ENCODE measurements at places on chromosomes 6 and 20.

GRCh38 chr20:38791940-38792339 lies 13.6 kb upstream of the PPP1R16B start:
- DNase-seq: no peak

- DNase-seq: no peak
Observed at GRCh38 chr6:140845701-140846100, 1287.0 kb upstream of the GJE1 start.

GRCh38 chr20:23596579-23597250 lies 9.0 kb downstream of the CST9 start:
- DNase-seq: no peak

DNA sequence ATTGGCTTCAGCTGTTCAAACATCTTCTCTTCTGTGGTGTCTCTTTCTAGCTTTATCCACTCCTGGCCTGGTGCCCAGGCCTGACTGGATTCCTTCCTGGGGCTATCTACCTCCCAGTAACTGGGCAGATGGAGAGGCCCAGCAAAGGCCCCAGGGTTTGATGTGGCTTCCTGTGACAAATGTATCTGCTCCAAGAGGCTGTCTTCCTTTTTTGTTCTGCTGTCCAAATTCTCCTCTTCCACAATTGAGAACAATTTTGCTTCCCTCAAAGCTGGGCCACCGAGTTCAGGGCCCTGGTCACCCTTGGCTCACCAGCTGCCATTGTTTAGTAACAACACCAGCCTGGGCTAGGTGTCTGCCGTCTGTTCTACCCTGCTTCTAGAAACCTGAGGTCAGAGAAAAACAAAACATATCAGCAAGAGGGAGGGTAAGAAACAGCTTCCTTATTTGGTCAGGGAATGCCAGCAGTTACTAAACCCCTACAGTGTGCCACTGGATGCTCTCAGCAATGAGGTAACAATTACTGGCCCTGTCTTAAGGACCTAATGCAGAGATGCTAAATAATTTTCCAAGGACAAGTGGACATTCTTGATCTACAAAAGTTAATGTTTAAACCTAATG lies 3.9 kb downstream of the ZFP57 start:
- DNase-seq: no peak

GRCh38 chr6:150006961-150007464 lies 18.3 kb downstream of the RAET1L start:
- DNase-seq: no peak

GRCh38 chr6:80959034-80959433 lies 793.4 kb downstream of the TENT5A start:
- DNase-seq: no peak

DNA sequence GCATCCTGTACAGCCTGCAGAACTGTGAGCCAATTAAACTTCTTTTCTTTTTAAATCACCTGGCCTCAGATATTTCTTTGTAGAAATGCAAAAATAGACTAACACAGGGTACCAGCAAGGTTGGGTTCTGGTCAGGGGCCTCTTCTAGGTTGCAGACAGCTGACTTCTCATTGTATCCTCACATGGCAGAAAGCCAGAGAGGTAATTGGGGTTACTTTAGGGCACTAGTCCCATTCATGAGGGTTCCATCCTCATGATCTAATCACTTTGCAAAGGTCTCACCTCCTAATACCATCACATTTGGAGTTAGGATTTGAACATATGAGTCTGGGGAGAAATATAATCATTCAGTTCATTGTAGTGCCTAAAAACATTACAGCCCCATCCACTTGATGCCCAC lies 101.5 kb downstream of the LCA5 start:
- no peak for DNase-seq

DNA sequence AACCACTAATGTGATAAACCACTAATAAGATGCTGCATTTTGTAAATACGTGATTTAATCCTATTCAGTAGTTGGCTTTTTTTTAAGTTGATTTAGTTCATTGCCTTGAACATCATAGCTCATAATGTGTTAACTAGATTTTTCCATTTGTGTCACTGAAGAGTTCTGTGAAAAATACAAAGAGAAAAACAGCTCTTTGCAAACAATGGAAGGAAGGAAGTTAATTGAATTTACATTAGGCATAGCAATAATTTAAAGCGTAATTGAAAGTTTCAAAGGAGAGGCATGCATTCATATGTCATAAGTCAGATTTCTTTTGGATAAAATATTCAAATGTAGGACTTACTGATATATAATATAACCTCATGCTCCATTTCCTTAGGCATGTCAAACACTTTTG lies 102.3 kb downstream of the TBC1D7 start:
- no peak for DNase-seq

DNA sequence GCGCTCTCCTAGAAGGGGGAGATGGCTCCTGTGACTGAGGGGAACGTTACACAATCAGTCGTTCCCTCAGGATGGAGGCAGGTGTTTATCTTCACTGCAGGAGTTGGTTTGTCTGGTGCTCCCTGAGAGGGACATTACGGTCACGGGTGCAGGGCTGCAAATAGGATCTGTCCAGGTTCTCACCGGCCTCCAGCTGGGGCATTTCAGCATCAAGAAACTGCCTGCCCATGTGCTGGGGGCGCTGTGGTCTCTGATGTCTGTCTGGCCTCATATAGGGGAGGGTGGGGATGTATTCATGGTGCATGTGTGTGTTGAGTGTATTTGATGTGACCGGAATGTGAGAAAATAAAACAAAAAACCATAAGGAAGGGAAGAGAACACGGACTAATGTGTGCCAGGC lies 77.1 kb downstream of the TBC1D7 start:
- DNase-seq: no peak

DNA sequence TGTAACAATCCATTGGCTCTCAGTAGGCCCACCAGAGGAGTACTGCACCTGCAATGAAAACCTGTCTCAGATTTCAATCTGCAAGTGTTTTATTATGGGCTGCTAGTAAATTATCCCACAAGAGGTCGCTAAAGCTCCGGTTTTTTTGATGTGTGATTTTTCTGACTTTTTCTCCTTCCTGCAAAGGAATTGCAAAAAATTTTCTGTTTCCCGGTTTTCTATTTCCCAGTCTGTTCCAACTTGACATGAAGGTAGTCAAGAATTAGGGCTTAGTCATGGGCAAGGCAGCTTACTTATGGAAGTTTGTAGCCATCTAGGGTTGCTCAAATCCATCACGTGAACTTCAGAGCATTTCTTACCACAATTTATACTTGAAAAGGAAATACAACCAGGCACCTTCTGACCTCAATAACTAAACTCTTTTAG lies 38.5 kb upstream of the AHI1 start:
- no peak for DNase-seq

DNA sequence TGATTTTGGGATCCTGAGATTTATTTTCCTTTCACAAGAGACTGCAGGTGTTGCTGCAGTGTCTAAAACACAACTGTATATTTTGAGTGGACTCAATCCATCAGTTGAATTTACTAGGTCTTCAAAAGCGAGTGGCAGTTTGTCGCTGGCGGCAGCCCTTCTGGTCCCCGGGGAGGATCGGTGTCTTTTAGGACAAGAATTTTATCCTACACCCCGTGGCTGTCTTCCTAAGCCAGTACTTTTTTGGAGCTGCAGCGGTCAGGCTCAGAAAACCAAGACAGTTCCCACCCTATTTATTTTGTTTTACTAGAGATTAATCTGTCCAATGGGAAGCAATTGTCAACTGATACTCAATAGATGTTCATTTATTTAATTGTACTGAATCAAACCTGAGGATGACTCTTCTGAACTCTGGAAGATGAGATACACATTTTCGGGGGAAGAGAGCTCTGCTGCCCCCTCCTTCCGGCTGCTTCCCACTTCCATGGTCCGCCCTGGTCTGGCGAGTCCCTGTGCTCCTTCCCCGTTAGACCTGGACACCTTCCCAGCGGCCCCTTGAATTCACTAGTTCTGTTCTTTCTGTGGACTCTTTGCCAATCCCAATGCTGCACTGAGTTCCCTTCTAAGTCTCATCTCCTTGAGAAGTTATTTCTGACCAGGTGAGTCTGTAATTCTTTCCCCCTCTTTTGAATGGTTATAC lies 90.6 kb downstream of the ERMARD start:
- no peak for DNase-seq

- no peak for DNase-seq
Observed at GRCh38 chr6:170057961-170058877, 232.7 kb downstream of the DLL1 start.

- no peak for DNase-seq
Observed at GRCh38 chr6:121236984-121237383, 97.3 kb downstream of the TBC1D32 start.

GRCh38 chr20:2873747-2874041 lies 413 bp downstream of the PTPRA start:
- no peak for DNase-seq

DNA sequence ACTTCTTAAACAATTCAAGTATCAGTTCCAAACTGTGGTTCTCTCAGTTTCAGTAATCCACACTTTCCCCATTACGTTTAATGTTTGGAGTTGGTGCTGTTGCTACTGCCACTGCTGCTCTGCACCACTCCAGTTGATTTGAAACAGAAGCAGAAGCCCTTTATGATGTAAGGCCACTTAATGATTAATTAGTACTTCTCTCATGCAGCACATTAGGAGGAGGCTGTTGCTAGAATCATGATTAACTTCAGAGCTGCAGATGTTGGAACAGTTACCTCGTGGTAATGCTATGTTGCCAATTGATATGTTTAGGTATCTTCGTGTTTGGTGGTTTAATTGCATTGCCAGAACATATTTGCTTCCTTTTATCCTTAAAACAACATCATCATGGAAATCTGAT lies 986.2 kb upstream of the CITED2 start:
- no peak for DNase-seq

GRCh38 chr6:155466539-155466938 lies 10.9 kb upstream of the NOX3 start:
- DNase-seq: no peak

DNA sequence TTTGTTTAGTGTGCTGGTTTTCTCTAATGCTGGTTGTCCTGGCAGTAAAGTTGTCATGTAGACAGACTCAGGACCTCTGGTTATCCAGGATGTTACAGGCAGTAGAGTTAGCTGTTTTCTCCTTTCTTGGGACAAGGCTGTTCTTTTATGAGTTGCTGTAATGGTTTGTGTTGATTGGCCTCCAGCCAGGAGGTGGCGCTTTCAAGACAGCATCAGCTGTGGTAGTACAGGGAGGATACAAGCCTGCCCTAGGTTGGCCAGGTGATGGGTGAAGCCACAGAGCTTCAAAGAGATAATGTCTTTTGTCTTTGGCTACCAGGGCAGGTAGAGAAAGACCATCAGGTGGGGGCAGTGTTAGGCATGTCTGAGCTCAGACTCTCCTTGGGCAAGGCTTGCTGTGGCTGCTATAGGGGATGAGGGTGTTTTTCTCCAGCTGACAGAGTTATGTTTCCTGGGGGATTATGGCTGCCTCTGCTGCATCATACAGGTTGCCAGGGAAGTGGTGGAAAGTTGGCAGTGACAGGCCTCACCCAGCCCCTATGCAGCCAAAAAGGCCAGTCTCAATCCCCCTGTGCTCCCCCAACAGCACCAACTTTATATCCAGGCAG lies 127.2 kb upstream of the TAB2 start:
- peak; percentile 26 for DNase-seq

DNA sequence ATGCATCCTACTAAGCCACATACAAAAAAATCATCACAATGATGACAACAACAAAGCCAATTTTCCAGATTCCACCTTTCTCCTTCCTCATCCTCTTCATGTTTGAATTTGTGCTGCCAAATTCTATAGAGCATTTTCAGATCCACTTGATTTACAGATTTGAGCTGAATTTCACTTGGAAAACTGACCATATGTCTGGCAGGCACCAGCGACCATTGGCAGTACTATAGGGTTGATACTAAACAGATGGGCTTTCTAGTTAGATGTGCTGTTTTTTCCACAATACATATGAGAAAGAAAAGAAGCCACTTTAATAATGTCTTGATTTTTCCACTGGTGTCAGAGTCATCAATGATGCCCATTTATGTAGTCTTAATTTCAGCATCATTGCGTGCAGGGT lies 127.0 kb downstream of the PHACTR3 start:
- DNase-seq: no peak

GRCh38 chr6:121590438-121590837 lies 155.0 kb downstream of the GJA1 start:
- no peak for DNase-seq

DNA sequence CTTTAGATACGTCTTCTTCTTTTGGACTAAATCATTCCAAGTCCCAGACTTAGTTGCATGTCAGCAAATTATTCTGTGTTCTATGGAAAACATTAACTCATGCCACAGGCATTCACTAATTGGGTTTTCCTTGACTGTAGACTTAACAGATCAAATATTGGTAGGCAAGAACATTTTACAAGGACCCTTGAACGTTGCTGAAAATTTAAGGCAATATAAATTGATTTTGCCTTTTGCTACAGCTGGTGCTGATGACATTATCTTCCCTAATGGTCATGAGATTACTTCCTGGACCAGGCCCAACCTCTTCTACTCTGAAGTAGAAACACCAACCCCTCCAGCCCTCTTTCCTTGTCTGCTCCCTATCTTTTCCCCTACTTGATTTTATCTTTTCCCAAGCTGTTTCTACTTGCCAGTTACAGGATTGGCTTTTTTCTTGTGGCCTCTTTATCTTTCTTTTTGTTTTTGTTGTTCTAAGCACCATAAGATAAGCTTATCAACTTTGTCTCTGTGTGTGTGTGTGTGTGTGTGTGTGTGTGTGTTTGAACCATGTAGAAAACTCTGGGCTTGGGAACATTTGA lies 514.0 kb upstream of the SOX4 start:
- no peak for DNase-seq

GRCh38 chr20:57553376-57554018 lies 7.4 kb upstream of the PCK1 start:
- DNase-seq: no peak

- DNase-seq: no peak
Observed at GRCh38 chr20:50425076-50425475, 85.1 kb upstream of the PTPN1 start.

- DNase-seq: no peak
Observed at GRCh38 chr20:1469925-1470571, 3.4 kb upstream of the NSFL1C start.

- DNase-seq: no peak
Observed at GRCh38 chr6:13375360-13375878, 47.1 kb upstream of the TBC1D7 start.

DNA sequence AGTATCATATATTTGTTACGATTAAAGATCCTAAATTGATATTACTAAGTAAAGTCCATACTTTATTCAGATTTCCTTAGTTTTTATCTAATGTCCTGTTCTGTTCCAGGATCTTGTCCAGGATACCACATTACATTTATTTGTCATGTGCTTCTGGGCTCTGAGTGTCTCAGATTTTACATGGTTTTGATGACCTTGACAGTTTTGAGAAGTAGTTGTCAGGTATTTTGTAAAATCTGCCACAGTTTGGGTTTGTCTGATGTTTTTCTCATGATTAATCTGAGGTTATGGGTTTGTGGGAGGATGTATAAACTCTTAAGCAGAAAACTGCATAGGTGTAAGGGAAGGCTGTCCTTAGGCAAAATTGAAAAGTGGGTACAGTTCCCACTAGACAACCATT lies 109.9 kb upstream of the BMP5 start:
- no peak for DNase-seq

- no peak for DNase-seq
Observed at GRCh38 chr6:137650720-137651119, 156.5 kb upstream of the OLIG3 start.
